ENCODE measurements at places on chromosomes 4 and X.

GRCh38 chr4:126465341-126465740, 1150.6 kb downstream of the FAT4 start:
- no peak for DNase-seq

- no peak for DNase-seq
These were observed 100.1 kb downstream of the LCORL start for GRCh38 chr4:17921451-17921850.

DNA sequence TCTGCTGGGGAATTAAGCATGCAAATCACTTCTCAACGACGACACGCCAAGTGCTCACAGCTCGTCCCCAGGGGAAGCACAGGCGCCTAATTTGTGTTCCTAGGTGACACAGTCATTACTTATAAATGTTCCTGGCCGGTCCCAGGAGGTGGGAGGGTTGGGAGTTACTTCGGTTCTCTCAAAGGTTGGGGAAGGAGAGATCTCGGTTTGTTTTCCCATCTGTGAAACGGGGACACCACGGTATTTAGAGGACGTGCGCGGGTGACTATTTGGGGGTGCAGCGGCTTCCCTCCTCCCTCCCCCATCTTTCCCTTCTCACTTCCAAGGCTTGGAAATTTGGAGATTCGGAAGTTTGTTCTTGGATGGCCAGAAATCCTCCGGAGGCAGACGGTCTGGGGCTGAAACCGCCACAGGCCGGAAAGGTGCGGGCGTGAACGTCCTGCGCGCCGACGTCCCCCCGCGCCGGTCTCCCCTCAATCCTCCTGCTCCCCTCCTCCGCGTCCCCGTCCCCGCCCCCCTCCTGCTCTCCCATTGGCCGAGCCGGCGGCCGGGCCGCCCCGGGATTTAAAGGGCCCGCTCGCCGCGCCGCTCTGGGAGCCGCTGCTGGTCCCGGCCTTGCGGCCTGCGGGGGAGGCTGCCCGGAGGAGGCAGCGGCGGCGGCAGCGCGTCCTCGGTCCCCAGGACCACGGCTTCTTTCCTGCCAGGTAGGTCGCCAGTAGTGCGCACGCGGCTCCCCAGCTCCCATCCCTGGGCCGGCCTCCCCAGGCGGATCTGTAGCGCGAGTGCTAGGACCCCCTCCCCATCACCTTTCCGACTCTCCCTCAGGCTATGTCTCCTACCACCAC, at the start of gene PORCN:
Gene PORCN (plus strand): TSS at position 593 of the 845 bp plus-strand sequence. CDS start 829 bp downstream, outside the sequence.
- peak; percentile 65 for DNase-seq

GRCh38 chrX:25052798-25053534, 37.2 kb upstream of the ARX start:
- no peak for DNase-seq

DNA sequence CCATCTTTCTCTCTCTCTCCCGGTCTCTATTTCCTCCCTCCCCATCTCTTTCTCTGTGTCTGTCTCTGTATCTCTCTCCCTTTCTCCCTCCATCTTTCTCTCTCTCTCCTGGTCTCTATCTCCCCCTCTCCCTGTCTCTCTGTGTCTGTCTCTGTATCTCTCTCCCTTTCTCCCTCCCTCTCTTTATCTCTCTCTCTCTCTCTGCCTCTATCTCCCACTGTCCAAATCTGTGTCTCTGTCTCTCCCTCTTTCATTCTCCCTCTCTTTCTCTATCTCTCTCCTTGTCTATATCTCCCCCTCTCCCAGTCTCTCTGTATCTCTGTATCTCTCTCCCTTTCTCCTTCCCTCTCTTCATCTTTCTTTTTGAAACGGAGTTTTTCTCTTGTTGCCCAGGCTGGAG, 23.6 kb downstream of the IL3RA start:
- DNase-seq = no peak

DNA sequence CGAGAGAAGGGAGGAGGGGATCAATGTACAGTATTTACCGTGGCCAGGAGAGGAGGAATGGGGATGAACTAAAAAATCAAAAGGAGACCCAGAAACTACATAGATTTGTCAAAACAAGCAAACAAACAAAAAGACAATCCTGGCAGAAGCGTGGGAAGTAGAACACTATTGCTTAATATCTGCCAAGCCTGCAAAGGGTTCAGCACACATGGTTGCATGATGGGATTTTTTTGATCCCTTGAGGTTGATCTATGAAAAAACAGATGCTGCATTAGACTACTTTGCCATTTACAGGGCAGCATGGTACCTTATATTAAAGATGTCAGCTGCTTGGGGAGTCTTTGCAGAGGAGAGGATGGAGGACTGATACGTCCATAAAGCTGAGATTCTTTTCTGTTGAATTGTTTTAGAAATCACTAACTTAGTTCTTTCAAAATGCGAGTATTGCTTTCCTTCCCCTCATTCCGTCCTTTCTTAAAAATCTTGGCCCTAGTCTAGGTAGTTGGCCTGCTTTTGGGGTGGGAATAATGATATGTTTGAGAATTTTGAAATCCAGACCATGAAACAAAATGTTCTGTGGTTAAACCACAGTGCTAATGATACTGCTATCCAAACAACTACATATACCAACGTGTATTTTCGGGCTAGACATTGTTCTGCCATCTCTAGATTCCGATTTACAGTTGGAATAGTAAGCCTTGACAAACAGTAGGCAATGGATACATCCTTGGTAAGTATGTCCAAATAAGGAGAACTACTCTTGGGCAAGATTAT, 39.6 kb upstream of the TMEM150C start:
- no peak for DNase-seq

- no peak for DNase-seq
These were observed 11.3 kb downstream of the ARL13A start for GRCh38 chrX:100980608-100981497.

DNA sequence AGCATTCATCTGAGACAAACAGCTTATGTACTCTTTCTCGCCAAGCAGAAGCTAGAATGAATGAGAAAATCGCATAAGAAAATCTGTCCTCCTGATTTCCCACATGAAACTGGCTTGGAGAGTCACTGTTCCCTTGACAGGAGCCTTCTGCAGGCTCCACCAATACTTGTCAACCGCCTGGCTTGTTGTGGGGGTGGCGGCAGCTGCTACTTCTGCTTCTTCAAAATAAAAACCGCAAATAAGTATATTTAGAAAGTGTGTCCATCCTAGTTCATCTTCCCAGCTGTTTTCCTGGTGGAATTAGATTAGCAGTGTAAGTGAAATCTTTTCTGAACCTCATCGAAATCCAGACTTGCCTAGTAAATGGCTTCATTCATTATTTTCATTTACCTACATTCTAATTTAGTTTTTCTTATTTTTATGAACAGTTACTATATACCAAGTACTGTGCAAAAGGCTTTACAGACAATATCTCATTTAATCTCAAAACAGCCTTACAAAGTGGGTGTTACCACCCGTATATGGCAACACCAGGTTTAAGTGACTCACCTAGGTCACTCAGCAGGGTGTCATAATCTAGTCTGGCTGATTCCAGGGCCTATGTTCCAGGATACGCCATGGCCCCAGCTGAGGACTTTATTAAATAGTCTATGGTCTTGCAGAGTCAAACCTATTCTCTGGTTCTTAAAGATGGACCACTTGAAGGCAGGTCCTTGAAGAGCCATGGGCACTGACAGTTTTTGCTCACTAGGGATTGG, 104.6 kb upstream of the IGFBP7 start:
- DNase-seq = no peak

- no peak for DNase-seq
These were observed at the start of gene CXCL11 for GRCh38 chr4:76035799-76036380. CXCL11 (minus strand) TSS chr4:76036070; CDS start chr4:76035987, 83 bp downstream.

- DNase-seq = no peak
These were observed 3.3 kb upstream of the AWAT2 start for GRCh38 chrX:70052895-70053615.

- DNase-seq = no peak
These were observed 14.3 kb upstream of the CORIN start for GRCh38 chr4:47852136-47852535.

GRCh38 chr4:122434285-122434684, 22.2 kb downstream of the IL2 start:
- no peak for DNase-seq

- peak; percentile 8 for DNase-seq
These were observed 27.1 kb downstream of the CFAP299 start for GRCh38 chr4:80362578-80363181.

DNA sequence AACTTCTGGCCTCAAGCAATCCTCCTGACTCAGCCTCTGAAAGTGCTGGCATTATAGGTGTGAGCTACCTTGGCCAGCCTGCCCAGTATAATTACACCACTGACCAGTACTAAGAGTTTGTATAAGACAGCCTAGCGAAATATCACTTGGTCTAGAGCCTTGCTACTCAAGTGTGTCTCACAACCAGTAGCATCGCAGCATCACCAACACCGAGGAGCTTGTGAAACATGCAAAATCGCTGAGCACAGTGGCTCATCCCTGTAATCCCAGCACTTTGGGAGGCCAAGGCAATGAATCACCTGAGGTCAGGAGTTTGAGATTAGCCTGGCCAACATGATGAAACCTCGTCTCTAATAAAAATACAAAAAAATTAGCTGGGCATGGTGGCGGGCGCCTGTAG, 102.0 kb upstream of the GATB start:
- DNase-seq = no peak

DNA sequence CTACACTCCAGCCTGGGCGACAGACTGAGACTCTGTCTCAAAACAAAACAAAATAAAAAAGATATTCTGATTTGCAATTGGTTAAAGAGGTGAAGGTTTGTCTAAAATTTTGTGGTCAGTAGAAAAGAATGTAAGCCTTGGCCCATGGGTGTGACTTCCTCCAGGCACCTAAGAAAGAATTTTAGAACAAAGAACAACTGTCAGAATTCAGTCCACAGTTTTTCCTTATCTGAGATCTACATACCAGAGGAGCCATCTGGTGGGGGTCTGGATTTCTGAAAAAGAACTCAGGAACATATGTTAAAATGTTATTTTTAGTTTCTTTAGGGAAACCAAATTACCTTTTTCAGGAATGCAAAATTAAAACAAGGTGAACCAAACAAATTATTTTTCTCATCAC, 434.1 kb downstream of the ANKRD50 start:
- no peak for DNase-seq

GRCh38 chrX:111337067-111337637, 66.9 kb upstream of the CAPN6 start:
- DNase-seq = no peak

DNA sequence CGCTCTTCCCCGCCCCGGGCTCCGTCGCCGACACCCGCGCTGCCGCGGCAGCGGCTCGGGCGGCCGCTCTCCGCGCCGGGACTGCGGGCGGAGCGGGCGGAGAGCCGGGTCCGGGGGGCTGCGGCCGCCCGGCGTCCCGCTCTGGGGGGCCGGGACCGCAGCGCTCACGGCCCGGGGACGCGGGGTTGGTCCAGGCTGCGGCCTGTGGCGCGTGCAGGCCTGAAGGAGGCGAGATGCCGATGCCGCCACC, 492 bp downstream of the GALNT7 start:
- no peak for DNase-seq

GRCh38 chrX:19625612-19626011, 110.3 kb upstream of the MAP3K15 start:
- DNase-seq = no peak

- no peak for DNase-seq
These were observed 2139.0 kb downstream of the ARAP2 start for GRCh38 chr4:34105311-34105710.

GRCh38 chr4:139961344-139961946, 192.5 kb downstream of the MAML3 start:
- DNase-seq = no peak

DNA sequence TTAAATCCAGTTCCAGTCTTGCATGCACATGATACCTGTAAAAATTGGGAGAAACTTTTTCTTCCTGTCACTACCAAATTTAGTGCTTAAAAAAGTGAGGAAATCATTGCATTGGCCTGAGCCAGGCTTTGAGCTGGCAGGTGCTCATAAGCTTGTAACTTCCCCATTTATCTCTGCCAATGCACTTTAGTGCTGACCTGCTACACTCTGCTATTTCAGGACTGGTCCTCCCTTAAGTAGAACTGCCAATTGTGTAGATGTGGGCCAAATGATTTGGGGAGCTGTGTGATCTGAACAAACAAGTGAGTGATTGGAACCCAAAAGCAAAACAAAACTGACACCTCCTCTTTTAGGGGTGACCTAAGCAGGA, 51.8 kb downstream of the ZNF827 start:
- DNase-seq = no peak

- DNase-seq = no peak
These were observed 493 bp upstream of the KCNIP4 start for GRCh38 chr4:21949073-21949457.

- DNase-seq = no peak
These were observed 162.0 kb upstream of the NEIL3 start for GRCh38 chr4:177147668-177148067.

GRCh38 chrX:4930426-4930825, 1217.0 kb upstream of the PRKX start:
- DNase-seq = no peak

DNA sequence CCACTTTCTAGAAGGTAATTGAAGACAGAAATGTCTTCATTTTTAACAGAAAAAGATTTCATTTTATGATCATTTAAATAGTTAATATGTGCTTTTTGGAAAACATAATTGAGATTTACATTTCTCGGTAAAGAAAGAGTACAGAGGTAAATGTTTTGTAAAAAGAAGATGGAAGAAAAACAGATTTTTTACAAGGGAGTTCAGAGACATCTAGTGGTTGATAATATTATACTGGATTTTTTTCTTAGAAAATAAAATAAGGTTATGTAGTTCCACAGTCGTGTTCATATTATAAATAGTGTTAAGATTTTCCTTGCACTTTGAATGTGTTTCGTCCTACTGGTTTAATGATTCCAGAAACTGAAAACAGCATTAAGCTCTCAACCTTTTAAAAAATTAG, 60.6 kb downstream of the SMARCA1 start:
- DNase-seq = no peak

- DNase-seq = no peak
These were observed 63.1 kb downstream of the TSC22D3 start for GRCh38 chrX:107712231-107713202.

Measured in caudate nucleus (tissue), 63 donors.